ENCODE measurements at places on chromosomes 6 and 20. TPM values are rescaled to one million over a fixed set of nuclear protein-coding genes. Genes with fewer than 3 reads are reported as not detected.
A peak's percentile ranks its signal among the peaks of the same experiment; 100 is the strongest.

The FBXO30 gene
- 13.1 TPM for total RNA-seq

The BEND6 gene
- total RNA-seq: 0.46 TPM

The ZC3H12D gene
- 0.48 TPM for total RNA-seq

GRCh38 chr6:49030251-49031020 lies 432.6 kb downstream of the MMUT start:
- no peak for DNase-seq
- H3K4me3 ChIP-seq: no peak overlapping the region

DNA sequence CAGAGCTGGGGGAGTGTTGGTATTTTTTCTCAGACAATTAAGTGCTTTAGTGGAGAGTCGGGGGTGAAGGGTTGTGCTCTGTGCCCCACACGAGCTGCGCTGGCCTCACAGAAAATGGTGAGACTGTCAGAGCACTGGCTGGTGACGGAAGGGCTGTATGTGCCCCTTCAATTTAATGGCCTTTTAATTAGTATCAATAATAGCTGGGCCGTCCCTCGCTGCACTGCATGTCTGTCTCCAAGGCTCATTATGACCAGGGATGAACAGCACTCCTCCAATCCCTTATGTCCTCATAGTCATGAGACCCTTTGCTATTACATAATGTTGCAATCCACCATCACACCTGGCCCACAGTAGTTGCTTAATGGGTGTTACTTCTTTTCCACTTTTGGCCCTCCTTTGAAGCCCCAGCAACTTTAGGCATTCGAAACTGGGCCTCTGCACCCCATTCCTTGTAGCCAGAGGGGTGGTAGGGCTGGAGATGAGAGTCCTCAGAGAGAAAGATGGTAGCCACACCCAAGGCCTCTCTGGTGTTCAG lies 9.5 kb upstream of the RALY start:
- no peaks in the 10 kb centered on the region for H3K36me3 ChIP-seq
- H3K4me1 ChIP-seq: no peaks in the 10 kb centered on the region
- no peak overlapping the region for H3K4me3 ChIP-seq
- DNase-seq: no peak

DNA sequence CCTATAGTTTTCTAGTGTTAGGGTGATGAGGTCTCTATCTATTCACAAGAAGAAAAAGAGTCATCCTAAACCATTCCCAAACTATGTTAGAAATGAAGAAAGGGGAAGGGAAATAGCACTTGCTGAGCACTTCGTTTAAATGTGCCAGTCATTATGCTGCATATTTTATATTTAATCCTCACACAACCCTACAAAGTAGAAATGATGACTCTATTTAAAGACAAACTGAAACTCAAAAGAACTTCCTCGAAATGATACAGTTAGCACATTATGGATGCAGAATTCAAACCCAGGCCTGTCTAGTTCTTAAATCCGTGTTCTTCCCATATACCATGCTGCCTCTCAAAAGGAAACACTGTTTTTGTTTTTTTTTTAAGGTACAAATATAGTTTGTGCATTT lies 174.6 kb downstream of the GMPR start:
- H3K27ac ChIP-seq: no peak overlapping the region
- H3K36me3 ChIP-seq: no peaks in the 10 kb centered on the region
- H3K4me3 ChIP-seq: no peak overlapping the region
- H3K27me3 ChIP-seq: no peaks in the 10 kb centered on the region
- no peaks in the 10 kb centered on the region for H3K4me1 ChIP-seq

DNA sequence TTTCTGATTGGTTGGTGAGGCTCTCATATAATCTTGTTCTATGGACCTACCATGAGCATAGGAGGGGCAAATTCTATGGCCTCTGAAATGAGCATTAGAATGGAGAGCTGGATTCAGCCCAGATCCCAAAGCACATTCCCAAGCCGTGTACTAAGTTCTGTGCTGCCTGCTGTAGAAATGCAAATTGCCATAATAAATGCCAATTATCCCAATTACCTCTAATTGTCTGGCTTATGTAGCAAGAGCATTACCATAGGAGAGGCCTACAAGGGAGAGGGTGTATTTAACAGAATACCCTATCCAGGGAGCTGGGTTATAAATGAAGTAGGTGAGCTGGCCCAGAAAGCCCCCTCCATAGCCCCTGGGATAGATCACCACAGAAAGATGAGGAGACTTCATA lies 126.8 kb downstream of the LRFN2 start:
- H3K27me3 ChIP-seq: peaks cover 7% of the 10 kb centered on the region
- no peaks in the 10 kb centered on the region for H3K36me3 ChIP-seq
- no peak overlapping the region for H3K27ac ChIP-seq
- DNase-seq: no peak
- H3K4me1 ChIP-seq: peaks cover 3% of the 10 kb centered on the region

GRCh38 chr6:26183581-26184366 lies 96.5 kb downstream of the HFE start:
- peaks cover 32% of the 10 kb centered on the region for H3K4me1 ChIP-seq
- peak overlapping the region; percentile 85 for H3K4me3 ChIP-seq
- H3K27me3 ChIP-seq: no peaks in the 10 kb centered on the region
- H3K36me3 ChIP-seq: no peaks in the 10 kb centered on the region
- no peak for DNase-seq
- H3K27ac ChIP-seq: peak overlapping the region; percentile 97

The CDH26 gene
- total RNA-seq: 13.4 TPM

DNA sequence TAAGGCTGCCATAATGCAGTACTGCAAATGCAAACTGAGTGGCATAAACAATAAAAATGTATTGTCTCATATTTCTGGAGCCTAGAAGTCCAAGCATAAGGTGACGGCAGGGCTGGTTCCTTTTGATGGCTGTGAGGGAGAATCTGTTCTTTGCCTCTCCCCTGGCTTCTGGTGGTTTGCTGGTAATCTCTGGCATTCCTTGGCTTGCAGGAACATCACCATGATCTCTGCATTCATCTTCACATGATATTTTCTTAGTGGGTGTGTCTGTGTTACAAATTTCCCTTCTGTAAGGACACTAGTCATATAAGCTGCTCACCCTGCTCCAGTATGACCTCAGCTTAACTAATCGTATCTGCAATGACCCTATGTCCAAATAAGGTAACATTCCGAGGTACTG lies 1104.2 kb upstream of the CITED2 start:
- no peaks in the 10 kb centered on the region for H3K36me3 ChIP-seq
- H3K4me1 ChIP-seq: no peaks in the 10 kb centered on the region
- DNase-seq: no peak
- H3K27ac ChIP-seq: no peak overlapping the region

DNA sequence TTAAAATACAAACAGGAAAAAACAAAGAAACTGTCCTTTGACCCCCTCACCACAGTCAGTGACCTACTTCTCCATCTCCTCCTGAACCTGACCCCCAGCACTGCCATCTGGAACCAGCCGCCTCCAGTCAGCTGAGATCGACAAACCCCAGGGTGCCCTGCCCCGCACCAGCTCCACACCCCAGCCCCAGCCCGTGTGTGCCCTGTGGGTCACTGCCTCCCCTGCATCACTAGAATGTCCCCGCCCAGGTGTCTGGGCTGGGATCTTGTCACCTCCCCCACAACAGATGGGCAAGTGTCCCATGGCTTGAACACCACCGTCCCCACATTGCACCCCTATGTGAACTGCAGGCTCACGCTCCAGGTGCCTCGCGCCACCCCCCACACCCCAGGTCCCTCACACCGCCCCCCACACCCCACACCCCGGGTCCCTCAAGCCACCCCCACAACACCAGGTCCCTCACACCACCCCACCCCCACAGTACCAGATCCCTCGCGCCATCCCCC lies 13.3 kb downstream of the TAF4 start:
- H3K4me1 ChIP-seq: peaks cover 5% of the 10 kb centered on the region
- H3K36me3 ChIP-seq: peaks cover 3% of the 10 kb centered on the region
- H3K27me3 ChIP-seq: no peaks in the 10 kb centered on the region
- no peak overlapping the region for H3K4me3 ChIP-seq

GRCh38 chr6:30238178-30238795 lies 25.1 kb upstream of the TRIM26 start:
- H3K4me3 ChIP-seq: no peak overlapping the region
- no peak for DNase-seq
- peaks cover 21% of the 10 kb centered on the region for H3K27me3 ChIP-seq
- no peaks in the 10 kb centered on the region for H3K4me1 ChIP-seq

The SLC22A2 gene
- not detected for total RNA-seq

The CD93 gene
- total RNA-seq: 0.04 TPM

DNA sequence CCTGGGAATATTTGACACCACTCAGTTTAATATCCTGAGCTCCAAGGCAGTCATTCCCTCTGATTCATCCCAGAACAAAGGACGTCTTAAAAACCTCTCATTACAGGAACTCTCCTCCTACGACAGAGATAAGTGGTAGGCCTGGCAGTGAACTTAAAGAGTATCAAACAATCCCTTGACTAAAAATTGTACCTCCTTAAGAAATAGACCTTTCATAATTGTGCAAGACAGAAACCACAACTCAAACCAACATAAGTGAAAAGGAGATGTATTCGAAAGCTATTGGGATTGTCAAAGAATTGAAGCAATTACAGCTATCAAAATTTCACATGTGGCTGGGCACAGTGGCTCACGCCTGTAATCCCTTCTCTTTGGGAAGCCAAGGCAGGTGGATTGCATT lies 19.1 kb upstream of the BNIP5 start:
- DNase-seq: no peak
- H3K27ac ChIP-seq: no peak overlapping the region

- no peaks in the 10 kb centered on the region for H3K27me3 ChIP-seq
- H3K4me1 ChIP-seq: peaks cover 9% of the 10 kb centered on the region
- no peak overlapping the region for H3K4me3 ChIP-seq
- no peak overlapping the region for H3K27ac ChIP-seq
These were observed 66.2 kb upstream of the STXBP5 start for GRCh38 chr6:147137986-147138385.

GRCh38 chr6:48881551-48881950 lies 581.5 kb downstream of the MMUT start:
- H3K27ac ChIP-seq: no peak overlapping the region
- H3K36me3 ChIP-seq: no peaks in the 10 kb centered on the region
- DNase-seq: no peak
- no peaks in the 10 kb centered on the region for H3K27me3 ChIP-seq
- no peak overlapping the region for H3K4me3 ChIP-seq
- peaks cover 4% of the 10 kb centered on the region for H3K4me1 ChIP-seq

DNA sequence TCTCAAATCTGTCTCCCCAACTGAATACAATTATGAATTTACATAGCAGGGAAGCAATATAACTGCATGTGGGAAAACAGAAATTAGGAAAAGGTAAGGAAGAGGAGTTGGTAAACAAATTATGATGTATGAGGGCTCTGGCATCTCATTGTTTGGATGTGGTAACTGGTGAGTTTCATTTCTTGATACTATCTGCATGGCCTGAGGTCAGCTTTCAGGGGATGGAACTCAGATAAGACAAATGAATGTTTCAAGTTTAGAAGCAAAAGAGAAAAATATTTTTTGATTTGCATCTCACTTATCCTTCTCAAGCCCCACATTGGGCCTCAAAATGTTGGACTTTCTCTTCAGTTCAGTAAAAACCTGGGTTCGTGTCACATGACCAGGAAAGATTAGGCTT lies 302.2 kb upstream of the GJE1 start:
- H3K4me1 ChIP-seq: peaks cover 14% of the 10 kb centered on the region
- no peaks in the 10 kb centered on the region for H3K27me3 ChIP-seq
- no peak overlapping the region for H3K27ac ChIP-seq
- no peaks in the 10 kb centered on the region for H3K36me3 ChIP-seq

DNA sequence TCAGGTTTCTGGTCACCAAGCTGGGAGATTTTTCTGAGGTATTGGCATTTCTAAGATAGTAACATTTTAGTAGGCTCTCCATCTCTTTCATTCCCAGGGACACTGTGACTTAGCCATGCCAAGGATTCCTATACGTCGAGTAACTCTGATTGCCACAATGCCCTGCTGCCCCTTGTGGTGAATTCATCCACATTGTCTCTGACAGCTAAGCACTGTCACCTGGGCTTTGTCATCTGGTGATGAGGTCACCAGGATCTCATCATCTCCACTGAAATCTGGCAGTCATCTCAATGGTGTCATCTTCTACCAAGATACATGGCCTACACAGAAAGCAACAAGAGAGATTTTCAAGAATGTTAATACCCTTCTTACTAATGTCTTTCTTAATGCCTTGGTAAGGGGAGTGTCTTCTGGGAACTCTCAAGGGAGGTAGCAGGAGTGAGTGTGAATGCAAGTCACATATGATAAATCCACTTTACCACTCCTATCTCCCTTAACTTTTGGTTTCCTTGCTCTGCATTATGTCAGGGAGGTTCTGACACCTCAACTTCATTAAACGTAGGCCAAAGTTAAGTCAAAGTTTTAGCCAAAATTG lies 246.7 kb downstream of the CD109 start:
- no peak overlapping the region for H3K27ac ChIP-seq
- peaks cover 2% of the 10 kb centered on the region for H3K4me1 ChIP-seq
- DNase-seq: no peak
- H3K36me3 ChIP-seq: no peaks in the 10 kb centered on the region
- no peak overlapping the region for H3K4me3 ChIP-seq
- no peaks in the 10 kb centered on the region for H3K27me3 ChIP-seq

The PBOV1 gene
- not detected for total RNA-seq

The SLC12A5 gene
- total RNA-seq: 8.8 TPM

DNA sequence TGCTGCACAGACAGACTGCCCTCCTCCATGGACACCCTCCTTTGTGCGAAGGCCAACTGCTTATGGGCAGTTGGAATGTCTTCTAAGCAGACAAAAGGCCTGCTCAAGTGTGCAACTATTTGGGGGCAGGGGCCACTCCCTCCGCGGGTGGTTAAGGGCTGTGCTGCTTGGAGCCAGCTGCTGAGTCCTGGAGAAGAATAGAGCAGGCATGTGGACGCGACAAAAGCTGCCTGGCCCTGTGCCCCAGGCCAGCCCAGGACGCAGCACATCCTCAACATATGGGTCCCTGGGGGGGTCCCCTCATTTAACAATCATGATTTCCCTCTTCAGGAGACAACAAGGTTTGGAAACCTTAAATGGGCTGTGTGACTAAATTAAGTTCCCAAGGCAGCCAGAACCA lies 45.5 kb upstream of the ENTPD6 start:
- no peak for DNase-seq
- H3K4me3 ChIP-seq: no peak overlapping the region
- no peak overlapping the region for H3K27ac ChIP-seq
- no peaks in the 10 kb centered on the region for H3K4me1 ChIP-seq
- no peaks in the 10 kb centered on the region for H3K36me3 ChIP-seq

The CST4 gene
- total RNA-seq: not detected

DNA sequence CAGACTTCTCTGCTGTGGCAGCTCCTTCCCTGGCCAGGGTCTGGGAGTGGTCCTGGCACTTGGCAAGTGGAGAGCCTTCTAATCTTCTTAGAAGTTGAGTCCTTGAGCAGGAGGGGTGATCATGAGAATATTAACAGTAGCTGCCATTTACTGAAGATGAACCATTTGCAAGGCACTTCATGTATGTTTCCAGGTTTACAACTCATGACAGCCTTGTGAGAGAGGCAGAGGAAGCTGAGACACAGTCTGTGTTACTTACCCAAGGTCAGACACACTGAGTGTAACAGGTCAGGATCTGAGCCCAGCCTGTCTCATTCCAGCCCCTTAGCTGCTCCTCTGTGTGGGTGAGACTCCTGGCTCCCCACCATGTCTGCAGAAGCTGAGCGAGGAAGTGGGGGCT lies 45.5 kb upstream of the SRF start:
- no peak overlapping the region for H3K4me3 ChIP-seq
- H3K36me3 ChIP-seq: no peaks in the 10 kb centered on the region
- no peak for DNase-seq
- H3K27me3 ChIP-seq: no peaks in the 10 kb centered on the region
- H3K27ac ChIP-seq: no peak overlapping the region

- peaks cover 10% of the 10 kb centered on the region for H3K27me3 ChIP-seq
- no peaks in the 10 kb centered on the region for H3K36me3 ChIP-seq
- DNase-seq: no peak
- H3K4me3 ChIP-seq: no peak overlapping the region
- no peak overlapping the region for H3K27ac ChIP-seq
These were observed 108.0 kb downstream of the PRND start for GRCh38 chr20:4829514-4830215.

- peaks cover 22% of the 10 kb centered on the region for H3K4me1 ChIP-seq
- H3K27me3 ChIP-seq: no peaks in the 10 kb centered on the region
- H3K36me3 ChIP-seq: no peaks in the 10 kb centered on the region
- H3K4me3 ChIP-seq: no peak overlapping the region
- no peak for DNase-seq
These were observed 233.1 kb upstream of the ZNF217 start for GRCh38 chr20:53826597-53827291.

Data from progenitor cell of endocrine pancreas (in vitro differentiated cells).